ENCODE measurements at places on chromosomes 1 and 21.

DNA sequence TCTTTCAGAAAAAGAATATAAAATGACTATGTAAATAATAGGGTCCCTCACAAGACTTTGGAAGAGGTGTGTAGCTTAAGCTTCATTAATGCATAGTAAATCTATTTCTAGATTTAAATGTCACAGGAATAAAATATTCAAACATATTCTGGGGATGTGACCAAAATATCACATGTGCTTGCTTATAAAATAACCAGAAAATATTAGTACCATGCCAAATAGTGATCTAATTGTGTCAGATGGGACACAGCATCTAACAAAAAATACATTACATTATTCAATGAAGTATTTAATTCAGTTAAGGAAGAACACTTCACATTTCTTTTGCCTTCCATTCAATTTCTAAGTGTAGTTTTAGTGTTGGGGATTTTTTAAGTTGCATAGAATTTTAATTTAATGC, 179.5 kb downstream of the LRRC40 start:
- H3K4me3 ChIP-seq = no peak overlapping the region
- no peak for DNase-seq
- no peaks in the 10 kb centered on the region for H3K4me1 ChIP-seq
- H3K36me3 ChIP-seq = no peaks in the 10 kb centered on the region
- no peak overlapping the region for H3K27ac ChIP-seq

GRCh38 chr1:27097484-27097917, 57.4 kb downstream of the SLC9A1 start:
- H3K27ac ChIP-seq = no peak overlapping the region
- peak; percentile 81 for DNase-seq
- no peaks in the 10 kb centered on the region for H3K27me3 ChIP-seq
- H3K36me3 ChIP-seq = no peaks in the 10 kb centered on the region
- H3K4me1 ChIP-seq = peaks cover 12% of the 10 kb centered on the region

DNA sequence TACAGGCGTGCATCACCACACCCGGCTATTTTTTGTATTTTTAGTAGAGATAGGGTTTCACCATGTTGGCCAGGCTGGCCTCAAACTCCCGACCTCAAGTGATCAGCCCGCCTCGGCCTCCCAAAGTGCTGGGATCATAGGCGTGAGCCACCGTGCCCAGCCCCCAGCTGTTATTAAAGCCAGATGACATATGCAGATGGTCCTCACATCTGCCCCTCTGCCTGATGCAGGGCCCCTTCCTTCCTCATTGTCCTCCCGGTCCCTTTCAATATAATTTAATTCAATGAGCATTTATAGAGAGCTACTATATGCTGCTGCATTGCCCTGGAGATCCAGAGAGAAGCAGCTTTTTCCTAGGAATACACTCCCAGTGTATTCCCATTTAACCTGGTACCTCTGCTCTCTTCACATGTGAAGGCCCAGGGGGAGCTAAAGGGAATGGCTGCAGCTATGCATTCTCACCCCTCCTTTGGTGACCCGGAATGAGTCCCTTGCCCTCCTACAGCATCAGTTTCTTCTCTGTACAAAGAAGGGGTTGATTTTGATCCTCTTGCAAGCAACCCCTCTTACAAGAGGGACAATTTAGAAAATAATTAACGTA, 55.6 kb downstream of the L1TD1 start:
- H3K36me3 ChIP-seq = no peaks in the 10 kb centered on the region
- no peak for DNase-seq
- no peak overlapping the region for H3K4me3 ChIP-seq

DNA sequence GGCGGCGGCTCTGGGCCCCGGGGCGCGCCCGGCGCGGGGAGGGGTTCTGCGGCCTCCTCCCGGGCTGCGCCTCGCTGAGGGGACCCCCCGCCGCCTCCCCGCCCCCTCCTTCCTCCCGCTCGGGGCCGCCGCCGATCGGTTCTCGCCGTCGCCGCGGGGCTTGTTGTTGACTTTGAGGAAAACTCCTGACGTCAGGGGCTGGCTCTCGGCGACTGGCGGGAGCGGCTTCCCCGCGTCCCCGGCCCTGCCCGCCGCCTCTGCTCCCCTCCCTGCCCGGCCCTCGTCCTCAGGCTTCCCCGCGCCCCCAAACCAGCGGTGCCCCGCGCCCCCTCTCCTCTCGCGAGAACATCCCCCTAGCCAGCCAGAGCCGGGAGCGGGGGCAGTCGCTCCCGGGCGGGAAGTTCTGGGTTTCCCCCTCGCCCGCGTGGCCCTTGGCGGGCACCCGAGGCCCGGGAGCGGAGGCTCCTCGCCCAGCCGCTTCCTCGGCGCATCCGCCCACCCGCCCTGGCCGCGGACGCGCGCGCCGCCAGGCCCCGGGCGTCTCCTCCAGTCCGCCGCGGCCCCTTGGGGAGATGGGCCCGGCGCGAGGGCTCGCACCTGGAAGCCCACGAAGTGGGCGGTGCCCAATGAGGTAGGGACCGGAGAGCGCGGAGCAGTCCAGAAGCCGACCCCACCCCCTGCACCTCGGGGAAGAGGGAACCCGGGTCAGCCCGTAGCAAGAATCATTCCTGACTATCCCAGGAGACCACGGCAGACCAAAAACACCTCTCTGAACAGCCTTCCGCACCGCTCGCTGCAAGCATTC, 611 bp upstream of the AKT3 start:
- peak; percentile 88 for DNase-seq
- H3K36me3 ChIP-seq = no peaks in the 10 kb centered on the region
- H3K4me1 ChIP-seq = peaks cover 13% of the 10 kb centered on the region
- peak overlapping the region; percentile 87 for H3K27ac ChIP-seq
